ENCODE measurements at places on chromosomes 16 and 17. TPM values are rescaled to one million over a fixed set of nuclear protein-coding genes. Genes with fewer than 3 reads are reported as not detected.

Gene TNK1
- 1.8 TPM for total RNA-seq

GRCh38 chr16:9033125-9033830 lies 58.2 kb upstream of the HAPSTR1 start:
- DNase-seq, result no peak

DNA sequence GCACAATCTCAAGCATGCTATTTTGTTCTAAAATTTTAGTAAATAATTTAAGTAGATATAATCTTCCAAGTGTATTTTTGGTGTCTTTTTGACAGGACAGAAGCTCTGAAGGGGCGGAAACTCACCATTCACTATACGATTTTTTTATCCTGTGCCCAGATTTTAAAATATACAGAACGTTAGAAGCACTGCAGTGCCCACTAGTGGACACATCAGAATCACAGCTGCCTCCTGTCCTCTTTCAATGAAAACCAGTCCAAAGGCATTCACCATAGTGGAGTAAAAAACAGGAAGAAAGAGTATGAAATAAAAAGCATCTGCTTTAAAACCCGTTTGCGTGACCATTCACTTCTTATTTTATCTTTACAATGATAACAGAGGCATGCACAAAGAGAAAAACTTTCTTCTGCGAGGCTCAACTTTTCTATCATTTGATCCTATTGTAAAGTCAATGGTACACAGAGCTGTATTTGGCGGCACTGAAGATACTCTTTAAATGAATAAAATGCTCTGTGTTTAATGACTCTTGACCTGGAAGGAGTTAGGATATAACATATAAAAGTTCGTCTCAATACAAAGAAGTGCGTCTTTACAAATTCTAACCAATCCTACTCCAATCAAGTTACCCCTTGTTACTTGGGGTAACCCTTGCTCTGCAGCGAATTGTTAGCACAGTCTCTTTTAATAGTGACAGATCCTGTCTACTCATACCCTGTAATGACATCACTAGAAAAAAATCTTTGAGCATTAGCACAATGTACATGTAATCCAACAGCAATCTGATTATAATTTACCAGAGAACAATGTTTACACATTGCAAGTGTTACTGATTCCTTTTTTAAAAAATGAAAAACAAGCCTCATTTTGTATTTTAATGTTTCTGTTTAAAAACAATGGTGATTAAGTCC lies 339.8 kb upstream of the PSMD7 start:
- DNase-seq, result peak; percentile 43

- DNase-seq, result no peak
Observed at GRCh38 chr16:82995286-82995923, 368.6 kb downstream of the CDH13 start.

DNA sequence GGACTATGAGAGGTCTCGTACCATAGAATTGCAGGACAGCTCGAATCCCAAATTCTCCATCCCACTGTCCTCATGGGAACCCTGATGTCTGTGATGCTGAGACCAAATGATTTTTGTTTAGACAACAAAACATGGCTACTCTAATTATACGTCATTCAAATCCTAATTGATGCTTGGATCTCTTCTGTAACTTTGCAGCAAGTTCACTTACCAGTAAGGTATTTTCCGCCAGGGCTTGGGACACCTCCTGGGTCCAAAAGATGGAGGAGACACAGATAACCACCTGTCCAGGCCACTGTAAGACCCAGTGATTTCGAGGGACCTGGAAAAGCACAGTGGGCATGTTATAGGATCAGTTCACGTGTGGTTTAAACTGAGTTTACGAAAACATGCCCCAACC lies 92.8 kb downstream of the DNAH3 start:
- DNase-seq, result no peak

GRCh38 chr16:15653227-15653626 lies 3.2 kb downstream of the NDE1 start:
- peak; percentile 24 for DNase-seq

Measured in left ventricle myocardium inferior (tissue), 1 donor.